ENCODE measurements at places on chromosomes 11 and 22. TPM values are rescaled to one million over a fixed set of nuclear protein-coding genes. Genes with fewer than 3 reads are reported as not detected.

DNA sequence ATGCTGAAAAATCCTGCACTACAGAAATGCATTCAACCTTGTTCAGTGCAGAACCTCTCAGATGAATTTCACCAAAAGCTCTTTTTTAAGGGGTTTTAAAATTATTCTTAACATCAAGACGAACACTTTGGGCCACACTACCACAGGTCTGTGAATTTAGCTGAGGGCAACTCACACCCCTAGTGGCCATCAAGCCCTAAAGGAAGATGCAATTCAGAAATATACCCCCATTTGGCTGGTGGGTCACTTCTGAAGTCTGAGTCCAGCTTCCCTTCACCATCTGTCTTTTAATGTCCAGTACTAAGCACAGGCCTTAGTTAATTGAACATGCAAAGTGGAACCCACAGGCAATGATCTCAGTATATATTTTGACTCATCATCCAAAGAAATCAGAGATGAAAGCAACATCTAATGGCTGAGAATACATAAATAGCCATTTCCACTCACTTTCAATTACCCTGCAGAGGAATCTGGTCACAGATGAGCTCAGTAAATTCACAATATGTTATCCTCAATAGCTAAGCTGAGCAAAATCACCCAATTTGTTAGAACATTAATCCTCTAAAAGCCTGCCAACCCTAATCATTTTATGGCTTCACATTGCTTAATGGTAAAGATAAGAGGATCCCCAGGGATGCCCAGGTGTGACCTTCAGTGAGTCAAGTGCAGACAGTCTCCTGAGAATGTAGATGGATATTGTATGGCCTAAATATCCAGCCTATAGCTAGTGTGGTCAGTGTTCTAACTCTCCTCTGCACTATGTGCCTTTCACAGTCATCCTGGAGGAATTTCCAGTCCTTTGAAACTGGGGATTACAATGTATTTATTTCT, 50.3 kb downstream of the FAM76B start:
- no peak for DNase-seq

- peak; percentile 83 for DNase-seq
Observed at GRCh38 chr11:61887839-61888494, 3.4 kb downstream of the FADS3 start.

- peak; percentile 4 for DNase-seq
Observed at GRCh38 chr11:109197656-109198055, 224.3 kb upstream of the C11orf87 start.

- no peak for DNase-seq
Observed at GRCh38 chr22:21921729-21922128, 30.9 kb downstream of the PPM1F start.

TMEM151A gene
- under 0.01 TPM for total RNA-seq

DNA sequence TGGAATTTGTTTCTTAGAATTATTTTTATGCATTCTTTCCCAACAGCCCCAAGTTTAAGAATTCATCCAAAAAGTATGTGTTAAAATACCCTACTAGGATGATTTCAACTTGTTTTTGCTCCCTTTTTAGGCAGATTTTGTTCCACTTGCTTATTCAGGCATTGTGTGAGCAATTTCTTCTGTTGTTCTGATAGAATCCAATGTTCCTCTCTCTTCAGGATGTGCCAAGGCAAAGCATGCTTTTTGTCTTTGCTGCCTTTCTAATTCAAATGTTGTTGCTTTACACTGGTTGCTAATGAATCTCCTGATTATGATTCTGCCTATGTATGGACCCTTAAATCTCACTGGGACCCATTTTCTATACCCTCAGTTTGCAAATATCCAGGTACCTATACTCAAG, 131.2 kb upstream of the ARHGAP42 start:
- DNase-seq = no peak

APOC3 gene
- total RNA-seq = not detected

GRCh38 chr22:30978304-30978962, 9.4 kb downstream of the TUG1 start:
- DNase-seq = peak; percentile 10

DNA sequence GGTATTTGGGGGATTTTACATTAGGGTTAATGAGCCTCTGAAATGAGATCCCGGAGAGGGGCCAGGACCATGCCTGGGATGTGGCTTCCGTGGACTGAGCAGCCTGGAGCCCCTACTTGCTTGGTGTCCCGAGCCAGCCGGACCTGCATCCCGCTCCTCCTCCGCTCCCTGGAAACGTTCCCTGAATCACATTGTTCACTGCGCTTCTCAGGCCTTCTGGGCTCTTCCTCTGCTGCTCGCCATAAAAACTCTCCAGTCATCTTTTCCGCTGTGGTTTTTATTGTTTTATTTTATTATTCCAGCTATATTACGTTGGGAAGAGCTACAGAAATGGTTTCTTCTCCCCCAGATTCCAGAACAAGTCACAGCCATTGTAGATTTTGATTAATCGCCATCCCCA, 13.3 kb upstream of the KCNQ1OT1 start:
- no peak for DNase-seq

DNA sequence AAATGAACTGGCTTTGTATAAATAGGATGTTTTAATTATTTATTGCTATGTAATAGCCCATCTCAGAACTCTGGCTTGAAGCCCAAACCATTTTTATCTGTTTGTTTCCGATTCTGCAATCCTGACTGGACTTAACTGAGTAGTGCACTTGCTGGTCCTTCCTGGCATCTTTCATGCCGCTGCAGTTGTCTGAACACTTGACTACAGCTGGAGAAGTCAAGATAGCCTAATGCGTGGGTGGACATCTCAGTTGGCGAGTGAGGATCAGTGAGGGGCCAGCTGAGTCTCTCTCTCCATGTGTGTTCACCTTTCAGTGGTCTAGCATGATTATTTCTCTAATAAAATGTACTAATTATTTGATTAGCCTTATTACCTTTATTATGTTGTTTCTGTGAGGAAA, 105.8 kb downstream of the PRMT3 start:
- no peak for DNase-seq

DNA sequence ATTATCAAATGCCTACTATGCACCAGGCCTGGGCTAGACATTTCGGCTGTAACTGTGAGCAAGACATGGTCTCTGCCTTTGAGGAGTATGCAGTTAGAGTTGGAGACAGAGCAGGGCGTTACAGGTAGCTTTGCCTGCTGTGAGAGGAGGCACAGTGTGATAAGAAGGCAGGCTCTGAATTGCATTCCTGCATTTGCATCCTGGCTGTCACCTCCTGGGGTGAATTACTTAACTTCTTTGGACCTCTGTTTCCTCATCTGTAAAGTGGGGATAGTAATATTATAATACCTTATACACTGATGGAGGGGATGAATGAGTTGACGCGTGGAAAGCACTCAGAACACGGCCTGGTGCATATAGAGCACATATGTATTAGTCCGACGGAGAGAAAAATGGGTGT, 118.1 kb upstream of the ARHGAP20 start:
- DNase-seq = no peak

CCDC116 gene
- 0.32 TPM for total RNA-seq

MS4A12 gene
- not detected for total RNA-seq

PRR33 gene
- total RNA-seq = not detected

TPST2 gene
- 33.2 TPM for total RNA-seq

DNA sequence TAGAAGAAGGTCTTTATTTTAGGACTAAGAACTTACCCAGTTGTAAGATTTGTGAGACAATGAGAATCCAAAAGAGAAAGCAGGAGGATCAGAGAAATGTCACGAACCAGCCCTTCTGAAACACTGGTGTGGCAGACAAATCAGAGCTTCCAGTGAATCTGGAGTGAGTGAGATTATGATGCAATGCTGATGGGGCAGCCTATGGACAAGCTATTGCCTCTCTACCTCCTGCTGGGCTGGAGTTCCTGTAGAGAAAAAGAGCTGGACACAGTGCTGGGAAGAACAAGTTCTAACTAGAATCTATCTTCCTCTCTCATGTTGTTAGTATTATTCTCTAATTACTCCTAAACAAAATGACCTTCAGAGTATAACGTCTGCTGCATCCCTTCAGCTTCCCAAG, 12.0 kb upstream of the ANO3 start:
- no peak for DNase-seq

SYCE3 gene
- total RNA-seq = not detected

GRCh38 chr22:41380993-41381328, 781 bp upstream of the TEF start:
- DNase-seq = peak; percentile 97

DNA sequence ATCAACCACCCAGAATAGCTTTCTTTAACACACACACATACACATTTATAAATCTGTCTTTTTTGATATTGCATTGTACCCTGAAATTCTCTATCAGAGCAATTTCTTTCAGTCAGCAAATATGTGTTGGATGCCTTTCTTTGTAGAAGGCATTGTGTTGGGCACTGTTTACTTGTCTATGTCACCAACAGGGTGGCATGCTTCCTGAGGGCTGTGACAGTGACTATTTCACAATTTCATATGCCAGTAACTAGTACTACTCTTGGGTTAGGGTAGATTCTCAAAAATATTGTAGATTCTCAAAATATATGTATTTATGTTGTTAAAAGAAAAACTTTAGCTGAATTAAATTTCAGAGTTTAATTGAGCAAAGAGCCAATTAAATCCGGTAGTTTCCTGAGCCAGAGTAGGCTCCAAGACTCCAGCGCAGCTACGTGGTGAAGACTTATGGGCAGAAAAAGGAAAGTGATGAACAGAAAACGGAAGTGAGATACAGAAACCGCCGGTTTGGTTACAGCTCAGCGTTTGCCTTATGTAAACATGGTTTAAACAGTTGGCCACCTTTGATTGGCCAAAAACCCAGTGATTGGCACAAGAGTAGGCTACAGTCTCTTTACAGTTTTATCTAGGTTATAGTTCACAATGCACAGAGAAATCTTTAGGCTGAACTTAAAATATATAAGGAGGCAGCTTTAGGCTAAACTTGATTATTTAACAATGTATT, 723.3 kb downstream of the NTM start:
- DNase-seq = no peak

PHOX2A gene
- not detected for total RNA-seq

- DNase-seq = no peak
Observed at GRCh38 chr22:35133702-35134380, 67.9 kb downstream of the ISX start.

ZNF195 gene
- total RNA-seq = 18.4 TPM

GRCh38 chr11:40118780-40119179, 1340.7 kb downstream of the LRRC4C start:
- no peak for DNase-seq

DNA sequence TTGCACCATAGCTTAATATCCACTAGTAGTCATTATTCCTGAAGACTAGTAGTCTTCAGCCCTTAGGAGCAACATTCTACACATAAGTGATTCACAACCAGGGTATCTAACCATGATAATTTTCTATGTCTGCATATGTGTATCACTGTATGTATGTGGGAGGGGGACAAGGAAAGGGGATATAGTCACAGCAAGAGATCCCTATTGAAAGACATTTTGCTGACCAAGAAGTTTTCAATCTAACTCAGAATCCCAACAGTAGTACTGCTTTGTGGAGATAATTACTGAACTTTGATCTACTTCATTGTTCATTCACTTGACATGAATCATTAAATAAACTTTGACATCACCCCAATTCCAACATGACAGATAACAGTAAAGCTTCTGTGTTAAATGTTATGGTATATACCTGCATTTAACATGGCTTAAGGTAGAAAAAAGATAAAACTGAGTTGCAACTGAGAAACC, 10.3 kb downstream of the PIK3C2A start:
- no peak for DNase-seq

TYR gene
- total RNA-seq = not detected

GAS2 gene
- 0.64 TPM for total RNA-seq

DNA sequence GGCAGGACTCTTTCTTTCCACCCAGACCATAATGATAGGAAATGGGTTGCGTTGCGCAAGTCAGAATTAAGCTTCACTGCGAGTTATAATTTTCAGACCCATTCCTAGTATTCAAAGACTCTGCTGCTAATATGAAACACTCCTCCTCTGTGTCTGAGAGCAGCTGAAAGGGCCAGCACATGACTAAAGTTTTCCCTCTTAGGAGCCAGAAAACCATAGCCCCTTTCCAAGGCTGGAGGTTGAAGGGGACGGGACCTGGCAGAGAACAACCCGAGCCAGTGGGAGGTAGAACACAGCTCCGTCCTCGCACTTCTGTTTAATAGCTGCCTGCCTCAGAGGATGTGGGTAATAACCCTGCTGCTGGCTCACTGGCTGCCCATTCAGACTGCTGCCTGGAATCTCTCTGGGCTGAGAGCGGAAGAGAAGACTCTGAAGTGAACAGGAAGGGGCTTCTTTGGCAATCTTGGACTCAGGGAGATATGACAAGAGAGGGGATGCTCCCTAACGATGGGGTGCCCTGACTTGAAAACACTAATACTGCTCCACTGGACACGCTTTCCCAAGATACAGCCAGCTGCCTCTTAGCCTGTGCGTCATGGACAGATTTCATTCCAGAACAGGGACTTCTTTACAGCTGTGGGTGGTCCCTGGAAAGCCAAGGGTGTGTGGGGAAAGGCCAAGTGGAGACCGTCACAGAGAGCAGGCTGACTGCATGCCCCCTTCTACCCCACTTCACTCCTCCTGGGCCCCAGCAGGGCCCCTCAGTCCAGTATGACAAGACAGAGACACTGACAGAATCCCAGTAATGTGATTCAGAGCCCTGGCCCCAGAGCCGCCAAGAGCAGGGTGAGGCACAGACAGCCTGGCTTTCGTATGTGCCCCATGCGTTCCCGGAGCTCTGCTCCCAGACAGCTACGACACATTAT, 156.9 kb downstream of the FEZ1 start:
- peak; percentile 34 for DNase-seq

- DNase-seq = no peak
Observed at GRCh38 chr11:5500393-5500801, 9.4 kb downstream of the UBQLN3 start.

DNA sequence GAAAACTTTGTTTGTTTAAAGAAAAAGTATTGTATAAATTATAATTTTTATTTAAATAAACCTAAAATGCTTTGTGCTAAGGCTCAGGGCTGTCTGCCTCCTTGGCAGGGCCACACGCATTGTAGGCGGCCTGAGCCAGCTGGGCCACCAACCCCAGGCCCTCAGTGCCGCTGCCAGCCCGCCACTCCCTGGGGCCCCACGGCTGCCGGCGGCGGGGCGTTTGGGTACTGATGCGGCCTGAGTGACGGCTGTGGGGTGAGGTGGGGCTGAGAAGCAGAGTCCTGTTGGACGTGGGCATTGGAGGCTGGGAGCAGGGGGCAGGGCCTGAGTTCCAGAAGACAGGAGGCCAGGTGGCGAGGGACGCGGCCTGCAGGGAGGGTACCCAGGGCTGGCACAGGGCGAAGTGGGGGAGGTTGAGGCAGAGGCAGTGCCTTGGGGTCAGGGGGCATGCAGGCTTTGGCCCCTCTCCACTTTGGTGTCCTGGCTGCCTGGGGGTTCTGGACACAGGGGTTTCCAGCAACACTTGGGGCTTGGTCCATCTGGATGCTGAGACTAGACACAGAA, 58.3 kb downstream of the CERK start:
- DNase-seq = no peak

SGSM1 gene
- total RNA-seq = not detected

- no peak for DNase-seq
Observed at GRCh38 chr11:122756417-122756816, 81.9 kb upstream of the CRTAM start.

DNA sequence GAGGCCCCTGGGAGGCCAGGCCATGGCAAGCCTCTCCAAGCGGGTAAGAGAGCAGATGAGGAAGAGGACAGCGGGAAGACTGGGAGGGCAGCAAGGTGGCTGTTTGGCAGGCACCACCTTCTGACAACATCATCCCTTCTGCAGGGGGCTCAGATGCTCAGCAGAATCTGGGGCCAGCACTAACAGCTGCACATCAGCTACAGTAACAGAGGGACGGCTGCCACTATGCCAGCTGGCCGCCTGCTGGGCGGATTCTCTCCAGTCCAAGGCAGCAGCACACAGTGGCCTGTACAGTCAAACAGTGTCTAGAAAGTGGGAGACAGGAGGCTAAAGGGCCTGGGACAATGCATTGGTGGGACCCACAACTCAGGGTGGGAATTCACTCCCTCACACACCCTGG, 10.7 kb upstream of the TXN2 start:
- DNase-seq = no peak

ANKRD49 gene
- 14.2 TPM for total RNA-seq

Data from fibroblast of villous mesenchyme (primary cell).